ENCODE measurements at places on chromosomes 6 and 20.

DNA sequence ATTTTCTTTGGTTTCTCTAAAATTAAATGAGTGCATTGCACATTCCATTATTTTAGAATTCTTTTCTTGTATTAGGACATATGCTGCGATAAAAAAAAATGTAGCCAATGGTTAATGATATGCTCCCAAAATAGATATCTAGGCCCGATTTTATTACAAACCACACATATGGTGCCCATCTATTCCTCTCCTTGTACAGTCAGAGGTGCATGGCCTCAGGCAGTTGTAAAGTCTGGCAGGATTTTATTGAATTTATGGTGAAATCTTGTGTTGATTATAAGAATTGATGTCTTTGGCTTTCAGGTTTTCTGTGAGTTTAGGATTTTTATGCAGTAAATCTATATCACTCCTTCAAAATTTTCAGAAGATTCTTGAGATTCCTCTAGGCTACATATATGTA lies 192.2 kb downstream of the RFPL4B start:
- no peak for DNase-seq

DNA sequence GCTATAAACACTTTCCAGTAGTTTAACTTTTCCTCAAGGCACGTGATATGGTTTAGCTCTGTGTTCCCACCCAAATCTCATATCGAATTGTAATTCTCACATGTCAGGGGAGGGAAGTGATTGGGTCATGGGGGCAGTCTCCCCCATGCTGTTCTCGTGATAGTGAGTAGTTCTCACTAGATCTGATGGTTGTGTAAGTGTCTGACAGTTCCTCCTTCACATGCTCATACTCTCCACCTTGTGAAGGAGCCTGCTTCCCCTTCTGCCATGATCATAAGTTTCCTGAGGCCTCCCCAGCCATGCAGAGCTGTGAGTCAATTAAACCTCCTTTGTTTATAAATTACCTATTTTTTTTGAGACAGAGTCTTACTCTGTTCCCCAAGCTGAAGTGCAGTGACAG lies 127.9 kb downstream of the DTNBP1 start:
- DNase-seq: no peak

DNA sequence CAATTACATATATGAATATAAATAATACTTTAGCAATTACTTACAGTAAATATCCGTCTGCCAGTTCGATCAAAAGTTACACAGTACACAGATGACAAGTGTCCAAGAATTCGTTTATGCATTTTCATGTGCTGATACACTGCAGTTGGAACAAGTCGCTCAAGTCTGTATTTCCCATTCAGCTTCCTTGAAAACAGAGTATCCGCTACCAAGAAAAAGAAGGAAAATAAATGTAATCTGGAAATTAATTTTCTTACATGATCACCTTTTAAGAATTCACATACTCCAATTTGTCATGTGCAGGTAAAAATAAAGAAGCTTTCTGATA lies 35.3 kb downstream of the PHIP start:
- DNase-seq: no peak

DNA sequence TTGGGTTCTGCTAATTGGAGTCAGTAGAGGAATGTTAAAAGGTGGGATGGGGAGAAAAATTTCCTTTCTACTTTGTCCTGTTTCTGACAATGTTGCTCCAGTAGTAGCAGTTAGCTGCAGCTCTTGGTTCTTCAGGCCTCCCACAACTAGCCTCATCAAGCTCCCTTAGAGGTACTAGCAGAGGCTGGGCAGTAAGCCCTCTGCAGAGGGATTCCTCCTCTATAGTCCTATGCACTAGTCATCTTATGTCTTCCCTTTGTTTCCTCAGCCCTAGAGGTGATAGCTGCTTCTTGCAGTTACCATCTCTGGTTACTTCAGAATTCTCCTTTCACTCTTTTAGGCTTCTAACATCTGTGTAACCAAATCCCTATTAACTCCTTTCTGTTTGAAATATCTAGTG lies 99.8 kb downstream of the FILIP1 start:
- no peak for DNase-seq

GRCh38 chr6:143677891-143678791 lies at the start of gene PHACTR2:
TSS of gene PHACTR2 (plus strand) at chr6:143677965. CDS start at chr6:143678164, 199 bp downstream.
- DNase-seq: peak; percentile 77

DNA sequence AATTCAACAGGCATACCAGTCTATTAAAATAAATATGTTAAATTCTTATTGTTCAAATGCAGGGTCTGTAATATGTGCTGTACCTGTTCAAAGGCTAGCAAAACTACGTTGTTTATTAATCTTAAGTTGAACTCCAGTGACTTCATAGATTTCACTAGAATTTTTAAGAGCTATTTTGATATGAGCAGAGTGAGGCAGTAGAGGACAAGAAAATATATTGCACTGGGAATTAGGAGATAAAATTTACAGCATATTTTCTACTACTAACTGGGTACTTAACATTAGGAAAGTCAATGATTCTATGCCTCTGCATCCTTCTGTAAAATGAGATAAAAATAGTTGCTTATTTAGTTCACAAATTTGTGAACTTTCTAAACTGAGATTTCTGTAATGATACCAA lies 162.2 kb upstream of the BMP5 start:
- no peak for DNase-seq

DNA sequence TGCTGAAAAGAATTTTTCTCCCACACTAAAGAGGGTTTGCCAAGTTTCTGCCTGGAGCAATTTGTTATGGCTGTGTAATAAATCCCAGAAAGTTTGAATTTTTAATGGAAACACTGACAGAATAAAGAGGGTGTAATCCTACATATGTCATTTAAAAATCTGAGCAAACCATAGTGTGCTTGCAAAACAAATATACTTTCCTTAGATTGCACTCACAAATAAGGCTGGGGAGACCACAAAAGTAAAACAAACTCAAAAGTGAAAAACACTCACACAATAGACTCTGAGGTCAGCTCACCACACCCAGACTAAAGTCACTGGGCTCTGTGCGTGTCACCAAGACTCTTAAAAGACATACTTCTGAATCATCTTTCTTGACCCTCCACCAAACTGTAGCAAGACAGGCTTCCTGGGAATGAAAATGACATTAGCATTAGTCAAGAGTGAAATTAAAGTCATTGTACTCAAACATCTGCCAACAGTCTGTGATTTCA lies 4.8 kb upstream of the ATXN1 start:
- DNase-seq: peak; percentile 94

- DNase-seq: peak; percentile 22
Observed at GRCh38 chr6:20680697-20681165, 146.5 kb downstream of the CDKAL1 start.

DNA sequence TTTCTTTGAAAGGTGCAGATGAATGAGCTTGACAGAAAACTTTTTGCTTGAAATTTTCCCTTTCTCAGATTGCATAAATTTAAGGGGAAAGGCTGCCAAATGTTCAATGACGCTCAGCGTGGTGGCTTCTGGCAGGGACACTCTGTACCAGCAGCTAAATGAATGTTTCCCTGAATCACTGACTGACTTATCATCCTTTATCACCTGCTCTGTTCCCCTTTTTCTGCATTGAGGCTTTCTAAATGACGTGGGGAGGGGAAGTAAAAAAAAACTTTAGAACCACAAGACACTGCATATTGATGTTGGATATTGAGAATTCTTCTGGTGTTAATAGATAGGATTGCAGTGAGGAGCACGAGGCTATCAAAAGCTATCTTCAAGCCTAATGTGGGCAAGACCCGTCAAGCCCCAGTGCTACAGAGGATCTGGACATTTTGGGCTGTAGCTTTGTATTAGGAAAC lies 46.9 kb upstream of the ENPP5 start:
- DNase-seq: no peak

- no peak for DNase-seq
Observed at GRCh38 chr20:1920826-1921225, 25.6 kb downstream of the SIRPA start.

- no peak for DNase-seq
Observed at GRCh38 chr6:14589175-14589574, 471.6 kb downstream of the CD83 start.

DNA sequence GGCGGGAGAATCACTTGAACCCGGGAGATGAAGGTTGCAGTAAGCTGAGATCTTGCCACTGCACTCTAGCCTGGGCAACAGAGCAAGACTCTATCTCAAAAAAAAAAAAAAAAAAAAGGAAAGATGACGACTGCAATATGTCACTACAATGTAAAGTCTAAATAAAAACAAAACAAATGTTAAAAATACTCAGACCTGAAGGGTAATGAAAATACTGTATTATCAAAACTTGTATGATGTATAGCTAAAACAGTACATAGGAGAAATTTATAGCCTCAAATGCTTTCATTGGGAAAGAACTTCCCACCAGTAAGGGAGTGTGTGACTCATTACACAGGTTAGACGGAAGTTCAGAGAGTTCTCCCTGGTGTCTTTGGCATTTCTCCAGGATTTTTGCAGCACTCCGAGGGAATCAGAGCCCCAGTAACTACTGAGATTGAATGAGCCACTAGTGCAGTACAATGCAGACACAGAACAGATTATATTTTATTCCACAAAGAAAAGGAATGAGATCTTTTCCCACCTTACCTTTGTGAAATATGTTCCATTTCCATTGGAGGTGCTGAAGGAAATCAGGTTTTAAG lies 12.5 kb upstream of the RALGAPB start:
- DNase-seq: peak; percentile 80

DNA sequence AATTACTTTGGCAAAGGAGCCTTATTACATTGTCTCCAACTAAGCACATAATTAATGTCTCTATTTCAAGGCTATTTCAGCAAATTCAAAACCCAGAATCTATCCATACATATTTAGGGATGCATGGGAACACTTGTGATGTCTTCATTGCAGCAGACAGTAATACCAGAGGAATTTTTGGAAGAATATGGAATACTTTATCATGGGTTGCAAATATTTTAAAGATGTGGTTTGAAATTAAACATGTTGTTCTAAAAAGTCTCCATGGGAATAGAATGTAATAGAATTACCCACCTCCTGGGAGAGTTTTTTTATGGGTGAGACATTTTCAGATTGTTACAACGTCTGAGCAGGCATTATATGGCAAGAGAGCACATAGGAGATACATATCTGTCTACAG lies 170.8 kb downstream of the KCNQ5 start:
- DNase-seq: no peak

- DNase-seq: no peak
Observed at GRCh38 chr20:24972341-24972740, 20.2 kb downstream of the APMAP start.

DNA sequence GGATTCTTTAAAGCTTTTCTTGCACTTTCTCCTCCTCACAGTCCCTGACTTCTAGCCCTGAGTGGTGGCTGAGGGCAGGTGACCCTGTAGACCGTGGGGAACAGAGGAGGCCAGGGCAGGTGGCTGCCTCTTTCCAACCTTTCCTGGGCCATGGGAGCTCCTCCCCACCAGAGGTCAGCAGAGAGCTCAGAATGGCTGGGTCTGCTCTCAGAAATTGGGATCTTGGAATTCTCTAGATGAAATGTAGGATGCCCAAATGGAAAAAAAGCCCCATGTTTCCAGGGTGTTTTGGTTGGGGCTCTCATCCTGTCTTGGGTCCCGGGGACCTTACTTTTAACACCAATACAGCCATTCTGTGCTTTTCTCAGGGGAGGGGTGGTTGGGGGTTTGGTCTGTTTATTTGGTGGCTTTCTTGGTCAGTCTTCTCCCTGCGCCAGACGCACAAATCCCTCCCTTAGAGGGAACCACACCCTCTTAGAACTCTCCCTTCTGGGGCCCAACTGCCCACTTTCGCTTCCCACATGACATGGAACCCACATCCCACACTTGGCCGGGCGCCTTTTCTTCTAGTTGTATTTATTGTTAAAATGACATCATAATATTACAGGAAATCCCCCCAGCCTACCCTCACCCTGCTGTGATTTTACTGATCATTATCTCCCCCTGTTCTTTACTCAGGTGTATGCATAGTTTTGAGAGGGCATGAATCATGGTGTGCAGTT lies 17.9 kb downstream of the GNAS start:
- peak; percentile 57 for DNase-seq

GRCh38 chr6:127902933-127903332 lies 2.1 kb upstream of the THEMIS start:
- no peak for DNase-seq

DNA sequence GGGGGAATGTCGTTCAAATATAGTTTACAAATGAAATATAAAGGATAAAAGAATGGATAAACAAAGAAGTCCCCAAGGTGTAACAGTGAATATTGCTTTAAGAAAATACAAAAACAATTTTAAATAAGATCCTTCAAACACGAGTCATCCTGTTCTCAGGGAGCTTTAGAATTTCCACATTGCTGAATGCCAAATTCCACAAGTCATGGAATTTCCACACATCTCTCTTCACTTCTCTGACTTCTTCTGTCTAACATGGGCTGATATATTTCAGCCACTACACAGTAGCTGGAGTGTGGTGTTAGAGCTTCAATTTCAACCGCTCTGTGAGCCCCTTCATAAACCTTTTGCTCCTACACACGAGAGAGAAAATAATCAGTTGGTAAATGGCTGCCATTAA lies 28.0 kb downstream of the IL22RA2 start:
- DNase-seq: peak; percentile 18

GRCh38 chr6:1391800-1392309 lies 2.5 kb downstream of the FOXF2 start:
- DNase-seq: no peak

GRCh38 chr20:32527052-32527446 lies 58.1 kb downstream of the NOL4L start:
- DNase-seq: no peak

DNA sequence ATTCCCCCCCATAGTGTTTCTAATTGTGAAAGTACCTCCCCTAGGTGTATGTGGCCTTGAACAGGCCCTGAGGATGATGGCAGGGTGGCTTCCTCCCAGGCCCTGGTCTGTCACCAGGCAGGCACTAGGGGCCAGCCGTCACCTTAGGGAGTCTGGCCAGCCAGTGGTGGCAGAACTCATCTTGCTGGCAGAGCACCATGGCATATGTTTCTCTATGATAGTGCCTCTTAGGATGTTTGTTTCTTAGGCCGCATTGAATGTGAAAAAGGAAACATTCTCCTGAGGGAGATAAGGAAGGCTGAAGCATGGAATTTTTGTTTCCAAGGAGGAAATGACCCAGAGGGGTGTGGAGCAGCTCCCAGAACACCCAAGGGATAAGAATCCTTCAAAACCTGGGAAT lies 45.2 kb upstream of the KLHL31 start:
- DNase-seq: no peak

DNA sequence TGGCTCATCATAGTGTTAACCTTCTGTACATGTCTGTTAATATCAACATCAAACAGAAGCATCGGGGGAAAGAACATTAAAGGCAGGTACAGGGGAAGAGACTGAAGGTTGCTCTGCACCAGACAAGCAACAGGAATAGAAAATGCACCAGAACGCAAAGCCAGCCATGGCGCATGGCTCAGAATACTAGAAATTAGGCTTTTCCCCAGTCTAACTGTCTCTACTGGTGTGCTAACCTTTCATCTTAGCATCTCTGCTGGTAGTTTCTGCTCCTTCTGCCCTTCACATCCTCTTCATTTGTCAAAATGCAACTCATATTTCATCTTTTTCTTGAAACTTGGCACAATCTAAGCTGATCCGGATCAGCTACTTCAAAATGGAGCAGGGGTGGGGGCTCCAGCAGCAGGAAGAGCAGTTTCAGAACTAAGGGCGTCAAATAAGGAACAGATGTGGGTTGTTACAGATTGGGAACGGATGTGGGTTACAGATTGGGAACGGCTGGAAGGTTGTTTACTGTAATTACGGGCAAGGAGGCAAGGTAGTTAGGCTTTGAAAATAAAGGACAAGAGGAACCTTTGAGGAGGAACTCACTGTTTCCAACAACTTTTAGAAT lies 13.1 kb upstream of the RNASET2 start:
- no peak for DNase-seq
